ENCODE measurements at places on chromosomes 11 and 22.

DNA sequence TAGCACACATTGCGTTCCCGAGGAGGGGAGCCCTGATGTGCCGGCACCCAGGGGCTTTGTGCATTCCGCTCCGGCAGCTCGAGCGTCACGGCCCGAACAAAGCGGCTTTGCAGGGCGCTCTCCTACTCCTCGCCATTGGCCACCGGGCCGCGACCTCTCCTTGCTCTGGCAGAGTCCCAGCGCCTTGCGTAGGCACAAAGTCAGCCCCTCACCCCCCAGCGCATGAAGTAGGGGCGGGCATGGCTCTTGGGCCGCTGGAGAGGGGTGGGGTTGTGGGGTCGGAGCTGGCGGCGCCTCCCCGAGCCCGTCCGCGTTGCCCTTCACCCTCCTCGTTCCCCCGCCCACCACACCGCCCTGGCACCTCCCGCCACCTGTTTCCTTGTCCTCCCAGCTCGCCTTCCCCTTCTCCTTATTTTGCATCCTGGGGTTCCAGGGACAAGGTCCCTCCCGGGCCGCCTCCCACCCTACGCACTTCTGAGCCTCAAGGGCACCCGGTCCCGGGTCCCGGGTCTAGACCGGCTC, 753 bp upstream of the PPARA start:
- peak; percentile 4 for DNase-seq

- DNase-seq, result no peak
Measured at GRCh38 chr22:29000641-29001040, 61.0 kb downstream of the C22orf31 start.

GRCh38 chr11:130403967-130404366, 24.4 kb downstream of the ADAMTS8 start:
- DNase-seq, result no peak

DNA sequence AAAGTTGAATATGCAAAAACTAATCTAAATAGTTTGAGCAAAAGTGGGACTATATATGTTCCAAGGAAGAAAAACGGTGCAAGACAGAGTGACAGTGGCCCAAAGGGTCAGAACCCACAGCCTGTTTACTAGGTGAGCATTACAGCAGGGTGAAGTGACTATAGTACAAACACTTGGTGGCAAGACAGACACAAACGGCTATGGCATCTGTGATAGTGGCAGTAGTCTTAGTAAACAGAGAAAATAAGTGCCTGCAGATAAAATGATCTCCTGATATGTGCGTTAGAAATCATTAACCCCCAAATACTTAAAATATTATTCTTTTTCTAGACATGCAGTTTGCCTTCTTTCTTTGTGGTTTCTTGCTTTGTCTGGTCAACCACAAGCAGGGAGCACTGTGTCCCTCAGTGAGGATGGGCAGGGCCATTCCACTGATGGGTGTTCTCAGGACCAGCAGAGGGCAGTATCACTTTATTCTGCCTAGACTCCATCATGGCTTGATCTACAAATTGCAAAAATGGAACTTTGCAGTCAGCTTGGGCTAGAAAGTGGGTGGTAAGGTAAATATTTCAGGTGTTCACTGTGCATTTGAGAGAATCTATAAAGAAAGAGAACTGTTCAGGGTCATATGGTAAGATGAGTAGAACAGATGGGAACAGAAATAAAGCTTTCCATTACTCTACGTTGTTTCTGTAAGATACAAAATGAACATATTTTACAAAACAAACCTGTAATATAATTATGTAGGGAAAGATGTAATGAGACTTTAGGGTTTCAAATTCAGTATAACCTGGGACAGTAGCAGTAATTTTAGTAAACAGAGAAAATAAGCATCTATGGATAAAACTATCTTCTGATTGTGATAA, 198.2 kb downstream of the SWAP70 start:
- DNase-seq, result no peak

DNA sequence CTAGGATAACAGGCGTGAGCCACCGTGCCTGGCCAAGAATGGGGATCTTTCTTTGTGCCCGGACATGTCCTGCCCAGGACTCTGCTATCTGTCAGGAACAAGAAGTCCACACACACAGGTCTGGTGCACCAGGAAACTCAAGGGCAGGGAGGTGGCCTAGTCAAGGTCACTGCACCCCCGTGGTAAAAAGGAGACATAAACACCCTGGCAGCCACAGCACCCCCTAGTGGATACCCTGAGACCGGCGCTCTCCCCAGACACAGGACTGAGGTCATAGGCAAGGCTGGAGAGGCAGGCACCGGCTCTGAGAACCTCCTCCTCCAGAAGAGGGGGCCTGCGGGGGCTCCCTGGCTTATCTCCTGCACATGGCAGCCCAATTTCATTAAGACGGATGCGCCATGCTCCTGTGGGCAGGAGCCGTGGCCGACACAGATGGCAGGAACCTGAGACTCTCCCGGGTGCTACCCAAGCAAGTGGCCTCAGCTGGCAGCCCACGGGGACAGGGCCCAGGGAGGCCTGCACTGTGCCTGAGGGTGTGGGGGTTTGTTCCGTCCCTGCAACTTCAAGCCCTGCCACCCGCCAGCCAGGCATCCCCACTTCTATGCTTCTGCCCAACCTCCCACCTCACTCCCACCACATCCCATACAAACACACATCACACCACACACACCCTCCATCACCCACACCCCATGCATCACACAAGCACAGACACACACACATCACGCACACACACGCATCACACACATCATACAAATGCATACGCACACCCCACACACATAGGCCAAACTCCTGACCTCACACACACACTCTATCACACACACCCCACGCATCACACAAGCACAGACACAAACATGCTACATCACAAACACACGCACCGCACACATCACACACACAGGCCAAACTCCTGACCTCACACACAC, 19.6 kb downstream of the MACROD1 start:
- DNase-seq, result peak; percentile 25

- no peak for DNase-seq
Measured at GRCh38 chr11:115476463-115477286, 27.5 kb downstream of the CADM1 start.

GRCh38 chr11:121109916-121110586, 9.0 kb downstream of the TECTA start:
- DNase-seq, result no peak

DNA sequence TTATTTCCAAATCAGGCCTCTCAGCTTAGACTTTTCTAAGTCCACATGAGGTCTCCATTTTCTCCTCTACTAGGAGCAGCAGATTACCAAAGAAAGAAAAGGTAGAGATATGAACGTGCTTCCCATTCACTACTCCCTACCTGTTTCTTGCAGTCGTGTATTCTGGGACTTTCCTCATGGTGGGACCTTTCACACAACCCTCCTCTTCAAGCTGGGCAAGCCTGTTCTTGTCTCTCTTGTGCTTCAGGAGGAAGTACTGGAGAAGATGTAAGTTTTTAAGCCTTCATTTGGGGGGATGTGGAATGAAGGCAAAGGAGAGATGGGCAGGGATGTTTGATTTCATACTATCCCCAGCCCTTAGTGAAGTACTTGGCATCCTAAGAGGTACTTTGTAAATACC, 128.8 kb upstream of the SESN3 start:
- no peak for DNase-seq

DNA sequence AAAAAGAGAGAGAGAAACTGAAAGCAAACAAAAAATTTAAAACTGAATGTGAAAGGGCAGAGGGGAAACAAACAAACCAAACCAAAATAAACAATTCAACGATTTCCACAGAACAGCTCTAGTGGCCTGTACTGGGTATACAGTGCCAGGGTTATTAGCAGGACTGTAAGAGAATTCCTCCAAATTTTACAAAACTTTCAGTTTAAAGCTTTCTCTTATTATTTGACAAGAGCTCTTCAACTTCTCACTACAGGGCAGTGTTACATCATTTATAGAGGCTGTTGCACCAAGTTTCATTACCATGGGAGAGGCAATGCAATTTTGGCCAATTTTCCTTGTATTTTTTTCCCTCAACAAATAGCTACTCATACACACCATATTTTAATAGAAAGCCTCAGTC, 44.3 kb upstream of the CLPB start:
- DNase-seq, result no peak

GRCh38 chr11:59218893-59219292, 6.2 kb upstream of the MPEG1 start:
- DNase-seq, result no peak

DNA sequence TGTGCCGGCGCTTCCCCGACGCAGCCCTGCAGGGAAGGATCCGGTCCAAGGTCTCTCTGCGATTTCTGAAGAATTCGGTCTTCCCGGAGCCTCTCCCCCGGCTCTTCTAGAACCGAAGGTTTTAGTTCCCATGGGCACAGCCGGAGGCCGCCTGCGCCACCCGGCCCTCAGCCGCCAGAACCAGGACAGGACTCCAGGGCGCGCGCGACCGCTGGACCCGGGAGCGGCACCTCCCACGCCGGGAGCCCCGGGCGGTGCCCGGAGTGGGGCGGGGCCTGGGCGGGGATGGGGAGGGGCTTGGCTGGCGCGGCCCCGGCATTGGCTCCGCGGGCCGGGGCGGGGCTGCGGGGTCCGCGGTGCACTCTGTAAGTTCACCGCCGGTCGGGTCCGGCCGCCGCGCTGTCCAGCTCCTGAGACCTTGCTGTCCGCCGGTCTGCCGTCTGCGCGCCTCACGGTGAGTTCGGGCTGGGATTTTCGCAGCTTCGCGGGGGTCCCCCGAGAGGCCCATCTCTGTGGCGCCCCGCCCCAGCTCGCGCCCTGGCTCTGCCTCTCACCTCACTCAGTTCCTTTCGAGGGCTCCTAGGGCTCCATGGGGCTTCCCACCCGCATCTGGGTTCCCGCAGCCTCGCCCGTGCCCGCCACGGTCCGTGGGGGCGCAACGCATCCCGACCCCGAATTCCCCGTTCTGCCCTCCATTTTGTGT, at the start of gene CDC42EP2:
Gene CDC42EP2 (plus strand): TSS at position 366 of the 703 bp plus-strand sequence. CDS start 6,033 bp downstream, outside the sequence.
- peak; percentile 66 for DNase-seq

DNA sequence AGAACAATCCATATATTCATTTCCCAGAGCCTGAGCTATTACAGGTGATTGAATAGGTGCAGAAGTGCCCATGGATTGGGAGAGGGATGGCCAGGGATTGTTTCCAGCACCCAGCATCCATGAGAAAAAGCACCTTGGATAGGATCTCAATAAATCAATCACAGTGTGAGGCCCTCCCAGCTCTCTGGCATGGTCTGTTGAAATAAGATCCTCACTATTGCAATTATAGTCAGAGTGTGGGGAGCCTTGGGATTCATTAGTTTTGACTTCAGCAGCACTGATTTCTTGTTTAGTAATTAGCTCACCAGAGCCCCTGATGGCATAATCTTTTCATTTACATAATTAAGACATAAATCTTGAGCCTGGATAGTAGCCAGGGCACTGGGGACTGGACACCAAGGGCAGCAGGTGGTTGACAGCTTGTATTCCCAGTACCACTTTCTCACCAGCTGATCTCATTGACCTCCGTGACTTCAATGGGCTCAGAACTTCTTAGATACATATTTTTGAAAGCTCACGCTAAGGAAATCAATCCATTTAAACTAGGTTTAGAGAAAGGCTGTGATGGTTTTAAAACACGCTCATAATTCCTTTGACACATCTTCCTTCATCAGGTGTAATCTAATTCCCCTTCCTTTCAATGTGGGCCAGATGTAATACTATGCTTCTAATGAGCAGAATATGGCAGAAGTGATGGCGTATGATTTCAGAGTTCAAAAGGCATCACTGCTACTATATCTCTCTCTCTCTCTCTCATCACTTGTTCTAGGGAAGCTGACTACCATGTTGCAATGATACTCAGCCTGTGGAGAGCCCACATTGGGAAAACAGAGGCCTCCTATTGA, 22.1 kb upstream of the DRD2 start:
- DNase-seq, result no peak

- no peak for DNase-seq
Measured at GRCh38 chr11:57560146-57560545, 7.3 kb downstream of the UBE2L6 start.

DNA sequence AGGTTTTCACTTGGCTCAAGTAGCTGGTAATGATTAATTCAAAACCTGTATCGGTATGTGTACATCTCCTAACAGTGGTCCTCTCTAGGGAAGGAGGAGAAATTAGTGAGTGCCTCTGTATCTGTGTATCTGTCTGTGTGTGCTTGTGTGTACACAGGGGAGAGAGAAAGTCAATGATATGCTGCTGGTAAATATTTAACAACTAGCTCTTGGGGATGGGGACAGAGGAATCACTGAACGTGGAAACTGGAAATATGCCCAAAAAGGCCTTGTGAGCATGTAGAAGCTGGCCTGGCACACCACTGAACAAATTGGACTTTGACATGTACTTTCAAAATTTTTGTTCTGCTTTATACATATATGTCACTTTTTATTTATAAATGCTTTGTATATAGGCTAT, 214.0 kb upstream of the SYN3 start:
- no peak for DNase-seq

GRCh38 chr11:81987829-81988472, 745.7 kb downstream of the FAM181B start:
- no peak for DNase-seq

DNA sequence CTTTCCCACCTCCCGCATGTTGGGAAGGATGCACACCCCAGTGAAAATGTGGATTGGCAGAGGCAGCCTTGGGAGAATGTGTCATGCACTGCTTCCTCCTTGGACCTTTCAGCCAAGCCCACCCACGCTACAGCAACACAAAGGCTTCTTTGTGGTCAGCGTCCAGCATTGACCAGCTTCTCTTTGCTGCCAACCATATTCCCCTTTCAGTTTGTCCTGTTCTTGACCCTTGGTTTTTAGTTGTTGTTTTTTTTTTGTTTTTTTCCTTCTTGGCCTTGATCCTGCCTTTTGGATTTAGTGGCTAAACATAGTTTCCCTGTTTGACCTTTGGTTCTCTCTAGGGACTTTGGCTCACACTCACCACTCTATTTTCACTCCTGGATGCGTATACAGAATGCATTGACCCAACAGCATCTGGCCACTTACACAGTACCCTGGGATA, 573.6 kb downstream of the INSC start:
- DNase-seq, result no peak

DNA sequence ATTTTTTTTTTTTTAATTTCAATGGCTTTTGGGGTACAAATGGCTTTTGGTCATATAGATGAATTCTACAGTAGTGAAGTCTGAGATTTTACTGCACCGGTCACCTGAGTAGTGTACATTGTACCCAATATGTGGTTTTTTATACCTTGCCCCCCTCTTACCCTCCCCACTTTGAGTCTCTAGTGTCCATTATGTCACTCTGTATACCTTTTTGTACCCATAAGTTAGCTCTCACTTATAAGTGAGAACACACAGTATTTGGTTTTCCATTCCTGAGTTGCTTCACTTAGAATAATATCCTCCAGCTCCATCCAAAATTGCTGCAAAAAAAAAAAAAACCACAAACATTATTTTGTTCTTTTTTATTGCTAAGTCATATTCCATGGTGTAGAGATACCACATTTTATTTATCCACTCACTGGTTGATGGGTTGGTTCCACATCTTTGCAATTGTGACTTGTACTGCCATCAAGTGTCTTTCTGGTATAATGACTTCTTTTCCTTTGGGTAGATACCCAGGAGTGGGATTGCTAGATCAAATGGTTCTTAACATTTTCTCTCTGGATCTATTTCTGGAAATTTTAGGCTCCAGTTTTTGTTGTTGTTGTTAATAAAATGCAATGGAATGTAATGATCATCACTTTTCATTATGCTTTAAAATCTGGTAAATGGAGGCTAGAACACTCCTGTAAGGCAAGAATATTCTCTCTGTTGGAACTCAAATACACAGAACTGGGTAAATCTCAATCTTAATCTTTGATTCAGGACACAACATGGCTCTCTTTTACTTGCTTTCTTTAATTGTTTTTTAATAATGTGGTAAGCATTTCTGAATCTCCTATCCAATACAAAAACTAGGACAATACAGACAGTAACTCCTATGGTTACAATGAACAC, 10.3 kb downstream of the NEAT1 start:
- no peak for DNase-seq
